ENCODE measurements at places on chromosomes 2 and 18.

GRCh38 chr2:216621292-216621691 is 11.9 kb upstream of the IGFBP2 start:
- DNase-seq, result no peak

- DNase-seq, result no peak
Measured at GRCh38 chr18:34624551-34624950, 85.5 kb upstream of the DTNA start.

DNA sequence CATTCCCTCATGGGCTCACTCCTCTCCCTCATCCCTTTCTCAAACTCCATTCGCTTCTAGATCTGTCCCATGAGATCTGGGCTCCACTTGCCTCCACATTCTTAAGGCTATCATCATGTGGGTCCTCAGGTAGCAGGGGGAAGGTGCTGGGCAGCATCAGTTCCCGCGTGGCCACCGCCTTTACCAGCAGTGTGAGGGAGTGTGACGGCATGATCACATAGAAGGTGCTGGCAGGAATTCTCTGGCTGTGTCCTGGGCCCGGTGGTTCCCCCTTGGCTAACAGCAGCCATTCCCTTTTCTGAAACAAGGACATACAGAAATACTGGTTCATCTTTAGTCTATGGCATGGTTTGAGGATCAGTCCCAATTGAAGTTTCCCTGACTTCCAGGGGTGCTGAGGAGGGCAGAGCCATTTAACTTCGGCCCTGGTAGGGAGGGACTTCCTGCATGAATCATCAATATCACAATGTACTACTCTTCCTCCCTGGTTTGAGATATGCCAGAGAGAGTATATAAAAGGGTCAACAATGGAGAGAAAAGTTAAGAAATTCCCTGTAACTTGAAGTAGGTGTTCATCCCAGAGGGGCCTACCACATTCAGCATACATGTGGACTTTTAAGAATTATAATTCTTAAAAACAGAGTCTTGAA is 7.7 kb downstream of the DOK1 start:
- DNase-seq, result no peak

DNA sequence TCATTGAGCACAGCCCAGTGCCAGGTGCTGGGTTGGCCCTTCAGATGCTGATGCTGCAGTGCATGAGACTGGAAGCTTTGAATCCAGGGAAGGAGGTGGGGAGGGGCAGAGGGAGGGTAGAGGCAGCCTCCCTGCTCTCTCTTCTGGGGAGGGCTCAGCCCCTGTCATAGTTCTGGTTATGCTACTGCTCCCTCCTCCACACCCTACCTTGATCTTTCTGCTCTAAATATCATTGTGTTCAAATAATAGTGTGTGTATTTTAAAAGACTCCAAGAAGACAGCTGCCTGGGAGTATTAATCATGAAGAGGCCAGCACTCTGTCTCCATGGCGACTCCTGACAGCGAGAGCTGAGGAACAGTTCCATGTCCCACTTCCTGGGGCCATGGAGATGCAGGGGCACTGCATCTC is 3.8 kb upstream of the EGR4 start:
- DNase-seq, result no peak

DNA sequence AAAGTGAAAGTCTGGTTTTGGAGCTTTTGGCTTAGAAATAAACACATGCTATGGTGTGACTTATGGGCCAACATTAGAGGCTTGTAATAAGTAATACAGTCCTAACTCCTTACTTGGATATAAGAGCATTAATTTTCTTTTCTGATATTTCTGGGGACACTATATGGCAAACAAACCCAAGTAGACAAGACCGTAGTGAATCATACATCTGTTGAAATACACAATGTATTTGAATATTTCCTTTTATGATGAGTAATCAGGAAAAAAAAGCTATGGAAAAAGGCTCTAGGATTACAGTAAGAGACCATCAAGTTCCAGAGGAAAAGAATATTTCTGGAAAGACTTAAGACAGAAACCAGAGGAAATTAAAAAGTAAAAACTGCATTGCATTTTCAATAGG is 146.0 kb upstream of the CYP26B1 start:
- no peak for DNase-seq

DNA sequence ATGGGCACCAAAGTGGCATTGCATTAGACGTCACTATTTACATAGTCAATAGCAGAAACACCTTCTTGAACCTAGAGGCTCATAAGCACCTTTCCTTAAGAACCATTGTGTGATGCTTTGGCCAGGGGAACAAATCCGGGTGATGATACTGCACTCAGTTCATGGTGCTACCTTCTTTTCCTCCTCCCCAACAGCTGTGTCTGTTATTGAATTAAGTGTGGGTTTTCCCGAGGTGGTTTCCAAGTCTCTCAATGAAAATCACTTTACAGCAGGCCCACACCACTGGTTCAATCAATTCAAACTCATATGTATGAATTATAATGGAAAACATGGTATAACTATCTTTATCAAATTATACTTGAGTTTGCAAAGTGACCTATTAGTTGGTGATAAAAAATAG is 9.3 kb upstream of the EFEMP1 start:
- no peak for DNase-seq

GRCh38 chr2:141534666-141535362 is 596.0 kb downstream of the LRP1B start:
- no peak for DNase-seq

GRCh38 chr2:158412206-158412605 is 44.3 kb downstream of the CCDC148 start:
- DNase-seq, result no peak

- DNase-seq, result no peak
Measured at GRCh38 chr2:158914066-158914465, 54.4 kb upstream of the TANC1 start.

DNA sequence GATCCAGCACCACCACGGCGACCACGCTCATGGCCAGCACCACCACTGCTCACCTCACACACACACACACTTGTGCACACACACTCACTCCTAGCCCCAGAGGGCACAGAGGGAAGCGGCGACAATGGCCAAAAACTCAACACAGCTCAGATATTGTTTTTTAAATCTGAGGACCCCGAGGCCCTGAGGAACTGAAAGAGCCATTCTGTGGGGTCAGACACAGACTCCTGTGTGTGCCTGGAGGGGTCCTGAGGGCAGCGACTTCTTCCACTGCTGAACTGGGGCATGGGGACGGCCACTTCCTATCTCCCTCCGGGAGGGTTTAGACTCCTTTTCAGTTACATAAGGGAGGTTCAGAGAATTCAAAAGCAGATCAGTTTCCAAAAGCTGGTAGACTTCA is 116.6 kb upstream of the PXDN start:
- DNase-seq, result no peak

GRCh38 chr2:202632682-202633290 is 2.0 kb upstream of the FAM117B start:
- DNase-seq, result no peak

DNA sequence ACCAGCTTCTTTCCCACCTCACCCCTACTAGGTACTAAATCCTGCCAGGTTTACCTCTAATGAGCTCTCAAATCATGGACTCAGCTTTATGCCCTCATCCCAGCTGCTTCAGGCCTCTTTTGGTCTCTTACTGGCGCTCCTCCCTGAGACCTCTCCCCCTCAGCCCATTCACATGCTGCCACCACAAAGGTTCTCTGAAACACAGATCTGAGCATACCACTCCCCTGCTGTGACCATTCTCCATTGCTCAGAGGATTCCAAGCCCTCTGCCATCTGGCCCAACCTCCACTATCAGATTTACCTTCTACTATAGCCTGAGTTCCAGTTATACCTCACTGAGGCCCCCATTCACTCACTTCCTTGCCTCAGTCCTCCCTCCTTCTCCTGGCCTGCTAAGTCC is 174.8 kb downstream of the ANKRD44 start:
- no peak for DNase-seq

GRCh38 chr18:8951491-8951890 is 151.0 kb upstream of the NDUFV2 start:
- DNase-seq, result no peak

GRCh38 chr2:144914622-144915318 is 394.9 kb upstream of the ZEB2 start:
- no peak for DNase-seq

DNA sequence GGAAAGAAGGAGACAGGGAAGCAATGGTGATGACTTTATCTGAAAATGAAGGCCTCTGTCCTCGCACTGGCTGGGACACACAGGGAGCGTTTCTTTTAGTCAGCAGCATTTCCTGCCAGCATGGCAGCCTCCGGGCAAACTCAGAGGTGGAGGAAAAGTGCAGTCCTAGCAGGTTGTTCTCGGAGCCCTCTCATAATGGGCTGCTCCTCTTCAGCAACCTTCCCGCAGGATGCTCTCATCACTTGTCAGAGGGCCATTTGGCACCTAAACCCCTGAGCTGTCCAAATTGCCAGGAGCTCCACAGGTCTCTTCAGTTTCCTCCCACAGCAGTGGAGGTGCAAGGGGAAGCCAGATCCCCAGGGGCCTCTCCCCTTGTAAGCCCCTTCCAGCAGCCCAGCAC is 6.2 kb downstream of the STK39 start:
- DNase-seq, result no peak

- no peak for DNase-seq
Measured at GRCh38 chr2:30404319-30405259, 42.5 kb upstream of the LCLAT1 start.

- DNase-seq, result no peak
Measured at GRCh38 chr18:61908661-61909060, 15.9 kb upstream of the RNF152 start.

DNA sequence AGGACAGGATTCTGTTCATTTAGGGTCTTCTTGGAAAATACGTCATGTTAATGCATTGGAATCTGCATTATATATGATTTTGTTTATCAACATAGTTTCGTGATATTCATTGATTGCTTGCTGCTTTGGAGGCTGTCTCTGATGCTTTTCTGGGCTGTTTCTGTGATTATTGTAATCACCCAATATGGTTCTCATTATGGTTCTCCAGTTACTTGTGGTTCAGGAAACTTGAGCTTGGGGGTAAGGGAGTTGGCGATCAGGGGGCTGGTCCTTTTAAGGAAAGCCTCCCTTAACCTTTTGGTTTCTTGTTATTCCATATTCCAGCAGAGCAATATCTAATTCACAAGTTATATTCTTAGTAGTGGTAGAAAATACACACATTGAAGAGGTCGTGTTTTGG is 17.4 kb upstream of the STON1 start:
- DNase-seq, result no peak

DNA sequence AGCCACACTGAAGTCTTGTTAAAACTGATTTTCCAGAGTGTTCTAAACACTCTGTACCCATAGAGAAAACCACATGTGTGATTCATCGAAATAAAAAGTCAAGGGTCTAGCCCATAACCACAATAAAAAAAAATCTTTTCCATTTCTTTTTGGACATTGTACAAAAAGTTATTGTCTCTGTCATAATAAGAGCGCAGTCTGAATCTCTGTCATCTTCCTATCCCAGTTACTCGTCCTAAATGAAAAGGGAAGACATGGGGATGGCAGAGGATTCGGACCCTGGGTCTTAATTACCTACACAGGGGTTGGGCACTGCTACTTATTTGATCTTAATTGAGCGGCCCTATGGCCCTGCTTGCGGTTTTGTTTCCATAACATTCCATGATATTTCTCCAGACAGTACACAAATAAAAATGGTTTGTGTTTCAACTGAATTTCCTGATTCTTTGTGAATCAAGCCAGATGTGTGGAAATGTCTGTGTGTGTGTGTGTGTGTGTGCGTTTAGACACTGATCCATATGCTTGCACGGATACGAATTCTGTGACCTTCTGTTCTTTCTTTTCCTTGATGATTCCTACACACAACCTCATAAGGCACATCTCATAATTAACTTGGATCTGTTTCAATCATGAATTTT is 133.4 kb upstream of the SPATS2L start:
- DNase-seq, result no peak

DNA sequence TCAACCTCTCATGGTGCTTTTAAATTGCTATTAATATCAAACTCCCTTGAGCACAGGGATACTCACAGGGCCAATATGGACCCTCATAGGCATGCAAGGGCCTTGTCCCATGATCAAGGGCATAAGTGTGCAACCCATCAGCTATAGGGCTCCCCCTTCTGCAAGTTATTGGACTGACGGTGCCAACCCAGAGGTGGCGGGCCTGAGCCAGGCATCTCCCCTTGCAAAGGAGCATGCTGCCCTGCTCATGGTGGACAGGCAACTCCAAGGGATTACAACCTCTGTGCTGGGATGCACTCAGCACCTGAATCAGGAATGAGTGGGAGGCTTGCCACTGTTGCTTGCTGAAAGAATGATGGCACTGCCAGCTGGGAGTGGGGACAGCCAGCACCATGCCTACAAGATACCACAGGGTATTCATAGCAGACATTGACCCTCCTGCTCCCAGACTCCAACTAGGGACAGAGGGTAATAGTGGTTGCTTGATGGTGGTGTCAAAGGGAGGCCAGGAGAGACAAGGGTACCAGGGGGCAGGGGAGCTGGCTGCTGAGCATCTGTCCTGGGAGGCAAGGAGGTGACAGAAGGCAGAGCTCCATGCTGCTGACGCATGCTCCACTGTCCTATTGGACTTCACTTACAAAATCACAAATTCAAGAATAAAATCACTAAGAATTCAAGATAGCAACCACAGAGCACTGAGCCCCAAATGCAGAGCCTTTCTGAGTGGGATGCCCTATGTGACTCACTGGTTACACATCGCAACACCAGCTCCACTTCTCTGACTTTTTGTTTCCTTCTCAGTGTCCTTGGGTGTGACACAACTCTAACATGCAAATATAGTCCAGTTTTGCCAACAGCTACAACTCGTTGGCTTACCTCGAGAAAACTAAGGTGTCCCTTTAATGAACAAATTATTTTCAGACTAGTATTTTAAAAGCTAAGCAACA is 157.1 kb upstream of the CCDC150 start:
- no peak for DNase-seq

GRCh38 chr2:65292461-65293011 is 64.9 kb downstream of the ACTR2 start:
- no peak for DNase-seq

- no peak for DNase-seq
Measured at GRCh38 chr2:37084797-37085196, 479 bp downstream of the GPATCH11 start.

GRCh38 chr2:205868773-205869333 is 186.6 kb downstream of the NRP2 start:
- no peak for DNase-seq

GRCh38 chr2:188068093-188068492 is 223.6 kb upstream of the GULP1 start:
- DNase-seq, result no peak

DNA sequence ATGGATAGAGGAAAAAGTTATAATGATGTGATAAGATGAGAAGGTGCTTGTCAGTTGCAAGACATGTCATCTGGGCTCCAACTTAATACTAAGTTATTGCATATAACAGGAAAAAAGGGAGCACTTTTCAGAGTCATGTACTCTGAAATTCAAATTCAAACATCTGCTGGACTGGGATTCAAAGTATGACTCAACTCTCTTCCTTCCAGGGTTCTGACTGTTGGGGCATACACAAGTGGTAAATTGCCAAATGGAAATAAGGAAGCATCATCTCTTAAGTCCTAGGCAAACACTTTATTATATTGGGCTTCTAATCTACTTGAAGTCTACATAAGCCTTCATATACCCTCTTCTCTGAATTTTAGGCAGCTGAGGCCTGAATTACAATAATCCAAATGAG is 44.9 kb downstream of the ZBTB14 start:
- no peak for DNase-seq

- no peak for DNase-seq
Measured at GRCh38 chr2:227322530-227323205, 2.4 kb upstream of the MFF start.

All from activated T-helper 1 cell treated with Interleukin-2 at 50 U/mL for 16 hours (primary cell).